ENCODE measurements at places on chromosomes 6 and 20.

DNA sequence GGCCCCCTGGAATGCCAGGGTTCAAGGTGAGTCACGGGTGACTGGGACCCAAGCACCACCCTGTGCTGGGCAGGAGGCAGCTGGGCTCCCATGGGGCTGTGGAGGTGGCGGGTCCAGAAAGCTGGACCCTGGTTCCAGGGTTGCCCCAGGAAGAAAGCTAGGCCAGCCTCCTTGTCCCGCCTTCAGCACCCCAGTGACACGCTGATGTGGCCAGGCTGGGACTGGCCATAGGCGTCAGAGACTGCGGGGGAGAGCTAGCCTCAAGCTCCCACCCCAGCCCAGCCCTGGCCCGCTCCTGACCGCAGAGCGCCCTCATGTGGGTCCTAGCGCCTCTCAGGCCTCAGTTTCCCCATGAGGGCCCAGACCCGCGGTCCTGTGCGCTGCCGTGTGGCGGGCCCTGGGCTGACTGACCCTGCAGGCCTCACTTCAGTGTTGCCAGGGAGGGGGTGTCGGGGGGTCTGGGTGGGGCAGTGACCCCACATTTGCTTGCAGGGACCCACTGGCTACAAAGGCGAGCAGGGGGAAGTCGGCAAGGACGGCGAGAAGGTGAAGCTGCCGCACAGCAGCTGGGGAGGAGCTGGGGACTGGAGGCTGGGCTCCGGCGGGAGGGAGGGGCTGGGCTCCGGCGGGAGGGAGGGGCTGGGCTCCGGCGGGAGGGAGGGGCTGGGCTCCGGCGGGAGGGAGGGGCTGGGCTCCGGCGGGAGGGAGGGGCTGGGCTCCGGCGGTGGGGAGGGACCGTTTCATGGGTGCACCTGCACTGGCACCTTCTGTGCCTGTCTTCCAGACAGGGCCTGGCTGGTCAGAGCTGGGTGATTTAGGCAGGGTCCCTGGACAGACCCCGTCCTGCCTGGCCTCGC lies 7.9 kb downstream of the COL9A3 start:
- DNase-seq, result peak; percentile 52

DNA sequence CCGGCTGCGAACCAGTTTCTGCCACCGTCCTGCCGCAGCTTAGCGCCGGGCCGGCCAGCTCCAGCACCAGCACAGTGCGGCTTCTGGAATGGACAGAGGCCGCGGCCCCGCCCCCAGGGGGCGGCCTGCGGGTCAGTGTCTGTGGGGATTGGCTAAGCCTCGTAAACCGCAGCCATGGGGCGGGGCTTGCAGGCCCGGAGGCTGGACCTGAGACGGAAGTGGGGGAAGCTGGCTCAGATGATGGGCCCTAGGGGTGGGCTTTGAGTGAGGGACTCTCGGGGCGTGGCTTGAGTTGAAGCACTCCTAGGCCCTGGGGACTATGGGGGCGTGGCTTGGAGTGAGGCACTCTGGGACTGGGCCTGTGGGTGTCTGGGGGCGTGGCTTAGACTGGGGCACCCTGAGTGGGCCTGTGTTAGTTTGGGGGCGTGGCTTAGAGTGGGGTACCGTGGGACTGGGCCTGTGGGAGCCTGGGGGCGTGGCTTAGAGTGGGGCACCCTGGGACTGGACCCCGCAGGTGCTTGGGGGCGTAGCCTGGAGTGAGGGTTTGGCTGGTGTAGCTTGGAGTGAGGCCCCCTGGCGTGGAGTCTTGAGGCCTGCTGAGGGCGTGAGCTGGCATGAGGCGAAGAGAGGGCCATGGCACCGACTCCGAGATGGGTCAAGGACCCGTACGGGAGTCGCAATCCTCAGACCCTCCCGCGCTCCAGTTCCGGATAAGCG lies 6.6 kb downstream of the L3MBTL1 start:
- peak; percentile 98 for DNase-seq

GRCh38 chr6:118494091-118494490 lies 54.0 kb upstream of the PLN start:
- peak; percentile 57 for DNase-seq

DNA sequence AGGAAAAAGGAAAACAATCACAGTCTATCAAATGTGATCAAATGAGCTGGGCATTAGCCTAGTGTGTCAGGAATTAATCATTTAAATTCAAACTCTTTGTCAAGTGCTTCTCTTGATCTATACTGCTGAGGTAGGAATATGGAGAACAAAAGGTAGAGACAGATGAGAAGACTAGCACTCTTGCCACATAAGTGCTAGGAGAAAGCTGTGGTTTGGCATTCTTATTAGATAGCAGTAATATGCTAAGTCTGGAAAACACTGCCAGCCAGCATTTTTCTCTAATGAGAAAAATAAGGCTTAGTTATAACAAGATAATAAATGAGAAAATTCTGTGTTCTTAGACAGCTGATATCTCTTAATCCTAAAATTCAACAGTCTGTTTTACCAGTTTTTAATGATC lies 38.9 kb downstream of the ORC3 start:
- DNase-seq, result peak; percentile 2

GRCh38 chr20:33177866-33178265 lies 9.9 kb downstream of the BPIFA2 start:
- DNase-seq, result no peak

- no peak for DNase-seq
These were observed 1.7 kb downstream of the ASXL1 start for GRCh38 chr20:32359633-32360332.

DNA sequence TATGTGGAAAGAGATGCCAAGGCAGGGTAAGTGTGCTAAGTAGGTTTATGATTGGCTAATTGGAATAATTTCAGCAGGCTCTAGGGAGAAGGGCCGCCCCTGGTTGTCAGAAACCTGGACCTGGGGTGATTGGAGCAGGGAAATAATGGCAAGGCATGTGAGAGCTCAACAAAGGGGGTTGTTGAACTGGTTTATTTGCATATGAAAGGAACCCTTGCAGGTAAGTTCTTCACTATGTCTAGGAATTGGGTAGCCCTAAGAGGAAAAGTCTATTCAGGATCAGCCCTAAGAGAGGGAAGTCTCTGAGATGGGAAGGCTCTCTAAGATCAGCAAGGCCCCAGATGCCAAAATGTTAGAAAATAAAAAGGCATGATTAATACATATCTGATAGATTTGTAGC lies 175.4 kb upstream of the PRND start:
- DNase-seq, result no peak

GRCh38 chr6:22575190-22575589 lies 5.8 kb downstream of the HDGFL1 start:
- no peak for DNase-seq

DNA sequence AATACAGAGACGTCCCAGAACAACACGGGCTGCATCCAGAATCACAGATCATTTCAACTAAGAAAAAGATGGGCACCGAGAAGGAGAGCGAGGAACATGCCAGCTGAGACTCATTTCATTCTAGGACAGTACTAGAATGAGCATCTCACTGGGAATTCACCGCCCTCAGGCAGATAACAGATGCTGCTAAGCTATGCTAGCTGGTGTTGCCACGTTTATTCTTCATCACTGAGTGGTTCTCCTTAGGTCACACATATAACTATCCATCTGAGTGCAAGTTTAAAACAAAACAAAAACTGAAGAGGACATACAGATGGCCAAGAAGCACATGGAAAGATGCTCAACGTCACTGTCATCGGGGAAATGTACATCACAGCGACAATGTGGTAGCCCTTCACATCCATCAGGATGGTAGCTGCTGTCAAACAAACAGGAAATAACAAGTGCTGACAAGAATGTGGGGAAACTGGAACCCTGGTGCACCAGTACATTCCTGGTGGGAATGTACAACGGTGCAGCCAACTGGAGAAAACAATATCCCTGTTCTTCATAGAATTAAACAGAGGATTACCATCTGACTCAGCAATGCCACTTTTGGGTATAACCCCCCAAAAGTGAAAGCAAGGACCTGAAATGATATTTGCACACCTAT lies 97.6 kb downstream of the SLC22A23 start:
- DNase-seq, result no peak

DNA sequence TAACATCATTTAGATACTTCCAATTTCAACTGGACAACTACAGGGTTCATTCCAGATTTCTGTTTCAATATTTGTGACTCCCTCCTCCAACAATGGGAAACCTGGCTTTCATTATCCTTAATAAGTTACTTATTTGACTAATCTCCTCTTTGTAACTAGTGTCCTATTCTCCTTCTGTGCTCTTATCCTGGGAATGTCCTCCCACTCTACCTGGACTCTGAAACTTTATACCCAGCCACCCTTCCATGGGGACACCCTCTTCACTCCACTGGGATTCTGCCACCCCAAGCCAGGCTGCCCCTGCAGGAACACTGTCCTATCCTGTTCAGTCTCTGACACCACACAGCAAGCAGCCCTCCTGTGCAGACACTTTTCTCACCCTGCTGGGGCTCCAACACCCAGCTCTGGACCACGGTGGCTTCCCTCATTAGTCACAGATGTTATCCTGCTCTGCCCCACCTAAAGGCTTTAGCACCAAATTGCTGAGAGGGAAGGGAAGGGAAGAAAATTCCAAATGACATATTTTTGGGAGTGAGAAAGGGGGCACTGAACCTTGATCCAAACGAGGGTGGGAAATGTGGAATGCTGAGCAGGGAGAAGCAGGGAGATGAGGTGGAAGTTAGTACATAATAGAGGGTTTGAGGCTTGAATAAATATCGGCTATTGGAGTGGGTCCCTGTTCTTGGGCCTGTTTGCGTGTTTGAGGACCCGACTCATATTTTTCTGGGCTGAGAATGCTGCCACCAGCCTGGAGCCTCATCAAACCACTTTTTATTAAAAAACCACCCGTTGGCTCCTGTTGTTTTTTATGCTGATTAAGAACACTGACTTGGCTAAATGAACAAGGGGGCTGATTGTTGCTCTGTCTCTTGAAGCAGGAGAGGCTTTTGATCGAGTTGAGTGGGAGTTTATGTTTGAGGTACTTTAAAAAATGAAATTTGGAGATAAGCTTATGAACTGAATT lies 54.0 kb upstream of the AKIRIN2 start:
- DNase-seq, result peak; percentile 48

- peak; percentile 64 for DNase-seq
These were observed 1.4 kb upstream of the PM20D2 start for GRCh38 chr6:89144354-89144906.

DNA sequence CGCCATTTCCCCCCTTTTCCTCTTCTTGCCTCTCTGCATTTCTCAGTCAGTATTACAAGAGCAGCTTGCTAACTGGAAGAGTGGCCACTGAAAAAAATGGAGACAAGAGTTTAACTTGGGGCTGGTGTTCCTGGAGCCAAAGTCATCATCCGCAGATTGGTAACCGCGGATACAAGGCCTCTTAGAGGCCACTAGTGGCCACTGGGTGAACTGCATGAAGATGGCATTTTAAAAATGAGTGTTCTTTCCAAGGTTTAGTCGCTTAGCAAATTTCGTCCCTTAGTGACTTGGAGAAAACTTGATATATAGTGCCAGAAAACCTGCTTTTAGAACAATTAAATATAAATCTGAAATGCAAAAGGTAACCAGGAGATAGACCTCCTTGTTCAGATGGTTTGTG lies 4.8 kb downstream of the F13A1 start:
- DNase-seq, result peak; percentile 52

DNA sequence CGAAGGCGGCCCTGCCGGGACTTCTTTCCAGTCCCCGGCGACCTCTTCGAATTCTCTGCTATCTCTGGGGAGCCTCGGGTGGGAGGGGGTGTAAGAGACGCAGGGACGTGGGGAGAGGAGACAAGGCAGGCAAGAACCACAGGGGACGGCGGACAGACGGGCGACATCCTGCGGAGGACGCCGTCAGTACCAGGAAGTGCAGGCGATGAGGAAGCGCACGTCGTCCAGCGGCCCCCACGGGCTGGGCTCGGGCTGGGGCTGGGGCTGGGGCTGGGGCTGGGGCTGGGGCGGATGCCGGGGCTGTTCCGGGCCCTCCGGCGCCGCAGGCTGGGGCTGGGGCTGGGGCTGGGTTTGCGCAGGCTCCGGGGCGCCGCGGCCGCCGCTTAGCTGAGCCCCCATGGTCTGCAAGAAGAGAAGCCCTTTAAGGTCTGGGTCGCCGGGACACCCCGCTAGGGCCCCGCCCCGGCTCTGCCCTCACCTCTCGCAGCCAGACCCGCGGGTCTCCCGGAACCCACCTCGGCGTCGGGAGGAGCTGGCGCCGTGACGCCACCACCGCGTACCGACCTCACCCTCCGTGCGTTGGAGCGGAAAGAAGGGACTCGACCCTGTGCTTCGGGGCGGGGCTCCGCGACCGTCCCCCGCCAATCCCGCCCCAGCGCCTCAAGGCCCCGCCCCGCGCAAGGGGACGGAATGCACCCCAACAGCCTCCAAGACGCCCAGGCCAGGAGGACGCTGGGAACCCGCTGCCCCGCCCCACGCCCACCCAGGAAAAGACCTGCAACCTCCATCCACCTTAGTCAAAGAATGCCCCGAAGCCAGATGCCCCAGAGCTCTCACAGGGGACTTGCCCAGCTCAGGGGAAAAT lies at the start of gene MMP24OS:
Gene MMP24OS, minus strand, starts transcription at position 592 of the 865 bp plus-strand sequence. Its CDS starts 193 bp downstream, at position 399.
- peak; percentile 88 for DNase-seq

- DNase-seq, result peak; percentile 66
These were observed 371.1 kb downstream of the BCKDHB start for GRCh38 chr6:80477591-80477990.

- no peak for DNase-seq
These were observed 3.8 kb downstream of the RIPOR2 start for GRCh38 chr6:24931718-24932691.

GRCh38 chr6:137764464-137764863 lies 102.6 kb upstream of the TNFAIP3 start:
- peak; percentile 95 for DNase-seq

DNA sequence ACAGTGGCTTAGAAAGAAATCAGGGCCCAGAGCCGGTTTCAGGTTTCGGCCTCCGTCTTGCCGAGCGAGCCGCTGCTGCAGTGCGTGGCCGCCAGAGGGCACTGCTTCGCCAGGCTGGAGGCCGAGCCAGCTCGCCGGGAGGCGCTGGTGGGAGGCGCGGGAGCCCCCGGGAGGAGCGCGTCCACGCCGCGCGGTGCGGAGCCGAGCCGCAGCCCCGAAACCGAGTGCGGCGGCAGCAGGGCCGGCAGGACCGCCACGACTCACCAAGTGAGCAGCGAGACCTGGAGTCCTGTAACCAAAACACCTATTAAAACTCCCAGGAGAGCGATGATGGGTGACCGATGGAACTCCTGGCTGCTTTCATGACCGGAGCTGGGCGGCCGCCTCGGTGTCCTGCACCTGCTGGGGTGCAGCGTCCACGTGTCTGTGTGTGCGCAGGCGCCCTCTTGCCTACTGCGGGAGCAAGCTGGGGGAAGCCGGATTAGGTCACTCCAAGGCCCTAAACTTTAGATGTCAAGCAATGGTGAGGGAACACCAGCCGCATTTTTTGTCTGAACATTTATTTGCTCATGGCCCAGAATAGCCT lies 186.9 kb upstream of the UST start:
- peak; percentile 68 for DNase-seq

- no peak for DNase-seq
These were observed 50.3 kb downstream of the DOP1A start for GRCh38 chr6:83117802-83118201.

DNA sequence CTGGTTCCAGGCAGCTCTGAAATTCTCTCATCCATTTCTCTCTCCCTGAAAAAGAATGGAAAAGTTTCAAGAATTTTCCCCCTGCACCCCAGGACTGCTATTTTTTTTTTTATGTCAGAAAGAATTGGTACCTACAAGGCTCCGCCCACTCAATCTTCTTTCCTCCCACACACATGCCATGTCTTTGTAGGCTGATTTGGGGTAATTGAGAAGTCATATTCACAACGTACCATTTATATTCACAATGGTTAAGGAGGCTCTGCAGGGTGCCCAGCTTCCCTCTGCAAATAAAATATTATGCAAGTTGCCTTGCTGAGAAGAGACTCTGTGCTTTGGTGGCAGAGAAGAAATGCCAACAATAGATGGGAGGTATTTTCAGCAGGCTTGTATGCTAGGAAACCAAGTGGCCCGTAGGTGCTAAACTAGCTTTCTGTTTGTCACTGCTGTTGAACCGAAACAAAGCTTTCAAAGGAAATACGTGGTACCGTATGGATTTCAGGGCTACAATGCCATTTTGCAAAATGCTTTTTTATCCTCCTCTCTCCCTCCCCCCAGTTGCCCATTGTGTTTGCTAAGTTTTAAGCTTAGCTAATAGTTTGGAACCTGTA lies 150.0 kb downstream of the PHACTR1 start:
- DNase-seq, result no peak
